Right renal cortex interstitium (tissue), 3 donors: ENCODE measurements at places on chromosomes 7 and 10. TPM values are rescaled to one million over a fixed set of nuclear protein-coding genes. Genes with fewer than 3 reads are reported as not detected.

DNA sequence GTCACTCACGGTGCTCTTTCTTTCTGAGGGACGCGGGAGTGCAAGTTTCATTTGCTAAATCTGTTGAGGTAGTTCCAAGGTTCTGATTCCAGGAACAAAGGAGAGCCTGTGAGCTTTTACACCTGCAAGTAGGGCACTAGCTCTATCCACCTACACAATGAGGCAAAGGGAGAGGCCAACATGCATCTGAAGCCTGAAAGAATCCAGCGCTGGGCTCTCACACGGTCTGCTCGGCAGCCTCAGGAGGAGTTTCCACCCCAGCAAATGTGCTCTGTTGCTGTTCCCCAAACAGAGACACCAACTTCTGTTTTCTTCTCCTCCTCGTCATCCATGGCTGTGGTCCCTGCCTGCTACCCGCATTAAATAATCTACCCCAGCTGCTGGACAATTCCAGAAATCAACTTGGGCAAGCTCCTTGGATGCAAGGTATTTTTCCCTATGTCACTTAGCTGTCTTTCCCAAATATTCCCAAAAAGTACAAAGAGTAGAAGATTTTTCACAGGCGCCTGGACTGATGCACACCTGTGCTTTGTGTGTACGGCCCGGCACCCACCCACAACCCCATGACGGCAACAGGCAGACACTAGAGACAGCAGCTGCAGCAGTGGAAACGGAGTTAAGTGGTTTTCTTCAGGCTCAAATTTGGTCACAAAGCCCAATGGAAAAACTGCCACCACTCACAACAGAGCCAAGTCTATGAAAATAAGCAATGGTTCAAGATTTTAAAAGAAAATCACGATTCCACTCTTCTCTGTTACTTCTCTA lies 176.8 kb downstream of the ZMYND11 start:
- no peak for DNase-seq

GRCh38 chr10:101301111-101301731 lies 52.7 kb upstream of the BTRC start:
- no peak for DNase-seq

Gene INPP5A
- polyA plus RNA-seq, result 35.1 TPM

GRCh38 chr7:108348913-108349312 lies 107.3 kb downstream of the NRCAM start:
- DNase-seq, result no peak

Gene C10orf62
- polyA plus RNA-seq, result 0.35 TPM

Gene CDHR3
- polyA plus RNA-seq, result 5.0 TPM

DNA sequence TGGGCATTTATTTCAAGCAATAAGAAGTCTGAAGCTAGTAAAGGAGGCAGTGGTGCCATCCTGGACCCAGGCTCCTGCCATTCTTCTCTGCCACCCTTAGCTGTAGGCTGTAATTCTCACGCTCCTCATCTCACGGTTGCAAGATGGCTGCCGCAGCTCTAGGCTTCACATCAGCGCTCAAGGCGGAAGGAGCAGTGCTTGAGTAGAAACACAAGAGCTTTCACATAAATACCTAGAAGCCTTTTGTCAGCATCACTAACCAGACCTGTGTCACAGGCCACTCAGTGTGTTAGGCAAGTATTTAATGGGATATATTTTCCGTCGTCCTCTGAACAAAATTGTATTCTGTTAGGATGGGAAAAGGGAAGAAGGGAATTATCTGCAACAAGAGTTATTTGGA lies 118.9 kb upstream of the KLF14 start:
- DNase-seq, result no peak
